HS-27A (cell line): ENCODE measurements at places on chromosomes 2 and 18.
A peak's percentile ranks its signal among the peaks of the same experiment; 100 is the strongest.

GRCh38 chr2:236743039-236743920 lies 173.7 kb downstream of the ACKR3 start:
- no peak for DNase-seq

DNA sequence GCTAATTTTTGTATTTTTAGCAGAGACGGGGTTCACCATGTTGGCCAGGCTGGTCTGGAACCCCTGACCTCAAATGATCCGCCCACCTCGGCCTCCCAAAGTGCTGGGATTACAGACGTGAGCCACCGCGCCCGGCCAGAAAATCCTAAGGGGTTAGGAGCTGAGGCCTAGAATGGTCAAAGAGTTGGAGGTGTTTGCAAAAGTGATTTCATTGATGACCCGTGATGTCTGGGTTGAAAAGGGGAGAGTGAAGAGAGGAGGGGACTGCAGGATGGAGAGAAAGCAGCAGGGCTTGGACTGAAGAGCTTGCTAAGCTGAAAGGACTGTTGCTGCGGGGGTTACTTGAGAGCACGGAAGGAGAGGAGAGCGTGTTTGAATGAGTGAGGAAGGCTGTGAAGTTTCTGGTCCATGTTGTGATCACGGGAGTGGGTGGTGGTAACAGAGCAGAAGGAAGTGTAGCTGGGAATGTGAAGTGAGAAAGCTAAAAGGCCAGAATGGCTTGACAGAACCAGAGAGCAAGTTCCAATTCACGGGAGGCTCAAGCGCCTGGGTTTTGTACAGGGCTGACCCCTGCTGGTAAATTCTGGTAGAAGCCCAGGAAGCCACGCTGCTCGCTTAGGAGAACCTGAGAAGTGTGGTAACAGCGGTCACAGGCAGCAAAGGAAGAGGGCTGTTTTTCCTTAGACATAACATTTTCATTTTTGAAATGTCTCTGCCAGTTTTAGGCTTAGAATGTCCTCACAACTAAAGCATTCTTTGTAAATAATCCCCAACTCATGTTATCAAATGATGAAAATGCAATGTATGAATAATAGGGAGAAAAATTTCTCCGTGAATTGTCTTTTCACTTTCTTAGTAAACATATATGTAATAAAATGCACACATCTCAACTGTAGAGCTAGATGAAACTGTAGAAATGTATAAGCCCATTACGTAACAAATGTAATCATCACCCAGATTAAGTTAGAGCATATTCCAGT lies 40.5 kb upstream of the ACTR2 start:
- DNase-seq = peak; percentile 30

DNA sequence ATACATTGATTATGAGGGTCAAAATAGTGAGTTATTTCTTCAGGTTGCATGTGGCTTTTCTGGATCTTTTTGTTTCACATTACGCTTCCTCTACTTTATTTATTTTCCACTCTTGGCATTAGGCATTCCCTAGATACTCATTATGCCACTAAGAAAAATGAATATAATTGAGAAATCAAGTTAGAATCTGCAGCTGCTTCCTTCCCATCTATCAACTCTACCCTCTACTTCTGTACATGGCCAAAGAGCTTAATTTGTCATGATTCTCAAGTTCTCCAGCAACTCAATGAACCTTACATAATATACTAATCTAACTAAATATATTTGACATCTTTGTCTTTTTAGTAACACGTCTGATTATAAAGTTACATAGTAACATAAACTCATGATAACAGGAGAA lies 598.1 kb upstream of the LRRTM4 start:
- DNase-seq = no peak

DNA sequence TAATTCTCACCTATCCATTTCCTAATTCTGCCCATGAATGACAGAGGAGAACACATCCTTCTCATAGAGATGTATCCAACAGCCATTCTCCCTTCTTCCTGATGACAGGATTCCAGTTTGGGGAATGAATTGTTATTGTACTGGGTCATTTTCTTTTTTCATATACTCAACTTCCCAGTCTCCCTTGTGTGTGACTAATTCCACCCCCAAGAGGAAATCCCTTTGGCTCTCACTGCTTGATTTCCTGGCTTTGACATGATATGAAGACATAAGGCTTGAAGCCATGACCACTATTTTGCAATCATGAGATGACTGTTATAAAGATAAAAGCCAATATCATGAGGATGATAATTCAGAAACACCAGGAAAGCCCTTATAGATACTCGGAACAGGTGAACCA lies 384.7 kb upstream of the ACVR2A start:
- no peak for DNase-seq

DNA sequence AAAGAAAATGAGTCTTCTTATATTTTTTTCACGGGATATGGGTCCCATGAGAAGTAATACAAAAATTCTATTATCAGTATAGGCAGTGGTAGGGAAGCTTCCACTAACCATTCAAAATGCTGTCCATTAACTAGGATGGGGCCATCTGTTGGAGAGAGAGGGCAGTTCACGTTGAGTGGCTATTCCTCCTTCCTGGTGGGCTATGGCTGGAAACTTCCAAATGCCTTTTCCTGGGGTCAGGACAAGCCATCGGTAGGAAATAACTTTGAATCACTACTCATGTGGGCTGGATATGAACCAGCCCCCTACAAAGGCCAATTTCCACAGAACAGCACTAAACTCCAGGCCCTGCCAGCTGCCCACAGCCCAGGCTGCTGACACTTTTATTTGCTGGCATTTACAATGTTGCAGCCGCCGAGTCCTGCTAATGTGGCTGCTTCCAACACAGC lies 156.1 kb upstream of the HNRNPA3 start:
- DNase-seq = no peak

GRCh38 chr2:188077757-188078156 lies 213.9 kb upstream of the GULP1 start:
- no peak for DNase-seq

DNA sequence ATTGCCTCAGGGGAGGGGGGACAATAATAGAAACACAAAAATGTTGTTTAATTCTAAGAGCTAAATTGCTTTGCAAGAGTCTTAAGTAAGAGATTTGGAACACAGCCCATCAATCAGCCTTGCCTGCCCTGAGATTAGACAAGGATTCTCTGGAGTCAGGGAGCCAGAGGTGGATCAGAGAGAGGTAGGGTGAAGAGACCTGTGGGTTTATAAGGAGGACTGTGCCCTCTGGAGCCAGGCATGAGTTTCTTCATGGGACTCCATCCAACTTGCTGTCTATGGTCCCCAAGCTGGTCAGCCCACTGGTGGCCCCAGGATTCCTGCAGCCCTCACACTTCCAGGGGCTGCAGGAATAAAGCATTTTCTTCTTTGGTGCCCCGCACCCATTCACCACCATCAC lies 139.3 kb downstream of the ALK start:
- DNase-seq = no peak

GRCh38 chr18:56109757-56110156 lies 521.8 kb upstream of the TCF4 start:
- no peak for DNase-seq
